ENCODE measurements at places on chromosomes 1 and 21.

DNA sequence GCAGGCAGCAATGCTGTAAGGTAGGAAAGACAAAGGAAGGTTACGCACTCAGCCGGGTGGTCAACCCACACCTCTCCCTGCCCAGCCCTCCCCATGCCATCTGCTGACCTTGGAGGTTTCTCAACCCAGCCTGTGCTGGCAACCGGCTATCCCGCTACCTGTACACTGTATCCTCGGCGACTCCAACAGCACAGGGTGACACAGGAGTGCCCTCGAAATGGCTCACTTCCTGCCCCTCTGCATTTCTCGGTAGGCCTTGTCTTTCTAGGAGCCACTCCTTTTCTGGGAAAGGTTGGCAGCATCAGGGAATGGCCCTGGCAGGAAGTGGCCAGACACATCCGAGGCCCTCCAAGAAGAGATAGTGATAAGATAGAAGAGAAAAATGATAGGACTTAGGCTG, 124.0 kb downstream of the PROX1 start:
- no peak for DNase-seq

DNA sequence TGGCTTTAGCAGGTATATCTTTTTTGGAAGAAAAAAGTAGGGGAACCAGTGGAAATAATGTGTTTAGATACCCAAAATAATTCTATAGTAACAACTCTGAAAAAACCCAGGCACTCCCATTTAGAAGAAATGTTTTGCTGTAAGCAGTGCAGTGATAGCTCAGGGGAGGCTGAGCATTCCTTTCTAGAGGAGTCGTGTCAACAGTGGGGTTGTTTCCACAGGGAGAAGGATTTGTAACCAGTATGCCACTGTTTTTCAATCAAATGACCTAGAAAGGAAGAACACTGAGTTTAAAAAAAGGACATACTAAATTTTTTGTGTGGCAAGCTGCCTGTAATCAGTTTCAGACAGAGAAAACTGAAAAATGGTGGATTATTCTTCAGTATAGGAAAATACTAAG, 2.4 kb downstream of the PGD start:
- no peak for DNase-seq

GRCh38 chr1:40712997-40713396, 21.5 kb downstream of the NFYC start:
- DNase-seq = no peak

DNA sequence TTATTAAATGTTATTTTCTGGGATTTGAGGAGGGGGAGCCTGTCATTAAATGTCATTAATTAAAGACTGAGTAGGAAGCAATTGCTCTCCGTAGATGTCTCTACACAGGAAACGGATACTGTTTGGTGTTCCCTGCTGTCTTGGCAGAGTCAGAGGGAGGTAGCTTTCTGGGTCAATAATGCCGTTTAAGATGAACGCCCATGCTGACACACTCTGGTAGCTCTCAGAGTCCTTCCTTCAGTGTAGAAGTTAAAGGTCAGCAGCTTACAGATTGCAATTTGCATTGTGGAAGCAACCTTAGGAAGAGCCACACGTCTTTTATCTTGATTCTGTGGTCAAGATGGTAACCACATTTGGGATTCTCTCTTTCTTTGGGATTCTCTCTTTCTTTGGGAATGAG, 257.5 kb downstream of the KIF26B start:
- DNase-seq = no peak

DNA sequence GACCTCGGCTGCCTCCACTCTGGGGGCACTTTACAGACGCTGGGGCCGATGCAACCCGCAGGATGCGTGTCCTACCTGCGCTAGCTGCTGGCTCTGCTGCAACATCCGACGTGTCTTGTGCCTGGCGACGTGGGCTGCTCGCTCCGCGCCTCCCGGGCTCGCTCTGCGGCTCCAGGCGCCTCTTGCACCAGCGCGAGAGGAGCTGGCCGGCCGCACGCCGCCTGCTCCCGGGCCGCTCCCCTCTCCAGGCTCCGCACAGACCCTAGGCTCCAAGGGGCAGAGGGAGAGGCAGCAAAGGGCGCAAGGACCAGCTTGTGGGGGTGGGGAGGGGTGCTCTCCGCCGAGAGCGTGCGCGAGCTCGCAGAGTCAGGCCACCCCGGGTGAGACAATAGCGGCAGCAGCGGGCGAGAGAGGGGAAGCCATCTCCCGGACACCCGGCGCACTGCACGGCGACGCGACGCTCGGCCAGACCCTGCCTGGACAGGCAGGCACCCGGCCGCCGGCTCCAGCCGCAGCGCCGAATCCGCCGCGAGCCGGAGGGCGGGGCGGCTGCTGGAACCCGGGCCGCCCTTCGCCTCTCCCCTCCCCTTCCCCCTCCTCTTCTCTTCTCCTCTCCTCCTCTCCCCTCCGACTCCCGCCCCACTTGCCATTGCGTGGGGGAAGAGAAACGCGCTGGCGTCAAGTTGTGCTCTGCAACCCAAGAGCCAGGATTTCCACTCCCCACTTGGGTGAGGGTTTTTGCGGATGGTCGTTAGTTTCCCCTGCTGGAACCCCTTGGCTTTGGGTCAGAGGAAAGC, at the start of gene PIK3C2B:
Gene PIK3C2B (minus strand): TSS at position 525 of the 797 bp plus-strand sequence. CDS start 25,003 bp downstream, outside the sequence.
- DNase-seq = peak; percentile 93

DNA sequence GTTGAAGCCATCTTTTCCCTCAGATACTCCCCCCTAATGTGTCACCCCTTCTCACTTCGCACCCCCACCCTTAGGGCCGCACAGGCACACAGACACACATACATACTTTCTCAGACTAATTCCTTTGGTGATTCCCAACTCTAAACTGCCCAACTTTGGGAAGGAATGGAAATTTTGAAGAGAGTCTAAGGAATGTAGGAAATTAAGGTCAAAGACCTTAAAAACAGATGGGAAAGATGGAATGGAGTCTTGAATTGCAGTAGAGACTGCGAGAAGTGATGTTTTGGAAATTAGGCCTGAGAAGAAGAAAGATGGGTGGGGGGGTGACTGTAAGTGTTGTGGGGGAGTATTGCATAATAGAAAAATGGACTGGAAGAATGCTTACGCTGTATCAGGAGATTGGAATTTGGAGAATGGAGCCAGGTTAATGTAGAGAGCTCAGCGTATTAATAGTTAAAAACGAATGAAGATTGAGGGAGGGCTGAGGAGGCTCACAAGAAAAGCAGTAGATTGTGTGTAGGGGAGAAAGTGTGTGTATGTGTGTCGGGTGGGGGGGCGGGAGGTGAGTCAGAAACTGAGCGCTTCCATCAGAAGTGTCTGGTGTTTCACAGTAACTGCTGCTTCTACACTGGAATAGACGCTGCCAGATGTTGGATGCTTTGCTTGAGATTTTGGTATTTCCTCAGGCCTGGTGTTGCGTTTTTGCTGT, 1.7 kb downstream of the PIP5K1A start:
- peak; percentile 82 for DNase-seq

DNA sequence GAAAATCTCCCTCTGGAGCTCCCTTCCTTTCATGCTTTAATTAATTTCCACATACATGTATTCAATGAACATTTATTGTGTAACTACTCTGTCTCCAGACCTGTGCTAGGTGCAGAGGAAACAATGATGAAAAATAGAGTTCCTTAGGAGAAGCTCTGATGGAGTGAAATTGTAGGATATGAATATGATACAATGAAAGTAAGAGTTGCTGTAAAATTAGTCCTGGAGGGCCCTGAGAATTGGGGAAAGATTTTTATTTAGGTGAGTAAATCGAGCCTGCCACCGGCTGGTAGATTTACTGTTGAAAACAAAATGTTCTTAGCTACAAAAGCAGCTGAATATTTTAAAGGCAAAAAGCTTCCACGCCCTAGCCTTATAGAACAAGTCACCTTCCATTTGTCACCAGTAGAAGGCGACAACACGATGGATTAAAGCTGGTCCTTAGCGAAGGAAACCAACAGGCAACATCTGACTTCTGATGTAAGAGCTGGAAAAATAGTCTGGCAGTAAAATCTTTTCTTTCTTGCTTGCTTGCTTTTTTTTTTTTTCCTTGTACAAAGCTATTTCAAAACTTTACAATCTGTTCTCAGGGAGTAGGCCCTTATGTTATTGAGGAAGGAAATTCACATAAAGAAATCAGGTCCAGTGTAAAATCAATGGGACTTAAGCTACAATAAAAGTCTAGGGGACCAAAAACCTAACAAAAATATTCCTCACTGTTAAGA, 82.0 kb upstream of the ROR1 start:
- peak; percentile 84 for DNase-seq

DNA sequence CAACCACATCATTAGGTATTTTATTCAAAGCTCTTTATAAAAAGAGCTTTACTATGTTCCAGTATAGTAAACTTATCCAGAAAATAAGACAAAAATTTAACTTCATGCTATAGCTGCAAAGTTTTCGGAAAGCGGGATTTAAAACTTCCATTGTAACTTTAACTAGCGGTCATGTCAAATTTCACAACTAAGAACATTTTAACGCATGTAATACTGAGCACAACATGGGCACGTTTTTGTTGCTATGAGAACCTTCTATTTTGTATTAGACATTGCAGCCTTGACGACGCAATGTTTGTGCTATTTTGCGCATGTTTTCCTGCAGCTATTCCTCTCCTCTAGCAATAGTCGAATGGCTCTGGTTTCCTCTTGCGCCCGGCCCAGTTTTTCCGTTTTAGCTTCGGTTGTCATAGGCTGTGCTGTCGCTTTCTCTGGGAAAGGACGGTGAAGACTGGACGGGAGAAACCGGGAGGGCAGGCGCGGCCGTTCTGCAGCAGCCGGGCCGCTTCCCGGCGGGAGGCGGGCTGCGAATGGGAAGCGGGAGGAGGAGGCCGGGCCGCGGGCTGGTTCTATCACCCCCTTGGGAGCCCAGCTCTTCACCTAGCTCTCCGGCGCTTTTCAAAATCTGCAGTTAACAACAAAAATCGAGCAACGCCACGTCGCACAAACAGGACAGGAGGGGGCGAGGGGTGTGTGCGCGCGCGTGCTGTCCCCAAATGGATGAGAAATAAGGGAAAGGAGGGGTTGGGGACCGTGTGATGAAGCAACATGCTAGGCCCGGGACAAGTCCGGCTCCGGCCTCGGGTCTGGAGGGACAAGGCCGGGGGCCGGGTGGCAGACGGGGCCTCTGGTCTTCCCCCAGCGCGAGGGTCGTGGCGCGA, 105.3 kb upstream of the HNRNPU start:
- DNase-seq = peak; percentile 91

GRCh38 chr1:245650441-245650960, 495.7 kb downstream of the KIF26B start:
- DNase-seq = no peak

DNA sequence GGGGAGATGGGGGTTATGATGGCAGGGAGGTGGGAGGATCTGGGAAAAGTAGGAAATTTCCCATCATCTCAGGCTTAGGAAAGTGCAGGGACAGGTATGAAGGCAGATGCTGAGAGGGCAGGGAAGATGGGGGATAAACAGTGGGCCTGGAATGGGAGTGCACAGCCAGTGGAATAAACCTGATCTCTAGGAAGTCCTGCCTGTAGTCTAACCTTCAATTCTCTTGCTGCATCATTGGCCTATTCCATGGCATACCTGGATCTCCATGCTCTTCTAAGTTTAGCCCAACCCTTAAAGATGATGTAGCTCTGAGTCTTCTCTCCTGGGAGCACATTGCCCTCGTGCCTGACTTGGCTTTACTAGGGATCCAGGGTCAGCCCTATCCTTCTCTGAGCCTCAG, 2.7 kb downstream of the BCAN start:
- no peak for DNase-seq

DNA sequence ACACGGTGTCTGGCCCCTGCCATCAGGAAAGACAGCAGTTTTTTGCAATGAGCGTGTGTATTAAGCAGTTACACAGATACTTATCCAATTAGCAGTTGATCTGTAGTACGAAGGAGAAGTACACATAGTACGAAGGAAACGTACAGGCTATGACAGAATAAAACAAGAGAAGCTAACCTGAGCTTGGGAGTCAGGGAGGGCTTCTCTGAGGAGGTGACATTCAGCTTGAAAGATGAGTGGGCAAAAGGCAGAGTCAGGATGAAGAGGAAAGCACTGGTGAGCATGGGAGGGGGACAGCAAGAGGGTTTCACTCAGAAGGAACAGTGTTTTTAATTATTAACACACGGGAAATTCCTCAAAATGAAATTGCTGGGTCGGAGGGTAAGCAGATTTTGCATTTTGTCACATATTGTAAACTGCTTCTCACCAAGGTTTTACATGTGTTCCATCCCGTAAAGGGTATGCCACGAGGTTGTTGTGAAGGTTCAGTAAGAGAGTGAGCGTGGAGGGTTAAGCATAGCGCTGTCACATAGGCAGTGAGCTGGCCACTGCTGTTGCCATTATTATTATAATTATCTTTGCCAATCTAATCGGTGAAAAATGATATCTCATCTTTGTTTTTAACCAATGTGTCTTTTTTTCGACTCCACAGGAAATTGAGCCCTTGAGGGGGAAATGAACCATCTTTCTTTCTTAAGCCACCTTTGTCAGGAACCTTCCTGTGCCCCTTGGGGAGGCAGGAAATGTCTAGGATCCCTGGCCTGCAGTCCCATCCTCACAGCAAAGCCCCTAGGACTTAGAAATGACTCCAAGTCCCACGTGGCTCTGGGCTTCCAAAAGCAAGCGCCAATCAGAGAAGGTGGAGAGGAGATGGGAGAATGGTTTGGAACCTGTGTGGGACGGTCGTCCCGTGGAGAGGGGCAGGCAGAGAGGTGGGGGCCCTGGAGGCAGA, 47.3 kb upstream of the POU3F1 start:
- no peak for DNase-seq

DNA sequence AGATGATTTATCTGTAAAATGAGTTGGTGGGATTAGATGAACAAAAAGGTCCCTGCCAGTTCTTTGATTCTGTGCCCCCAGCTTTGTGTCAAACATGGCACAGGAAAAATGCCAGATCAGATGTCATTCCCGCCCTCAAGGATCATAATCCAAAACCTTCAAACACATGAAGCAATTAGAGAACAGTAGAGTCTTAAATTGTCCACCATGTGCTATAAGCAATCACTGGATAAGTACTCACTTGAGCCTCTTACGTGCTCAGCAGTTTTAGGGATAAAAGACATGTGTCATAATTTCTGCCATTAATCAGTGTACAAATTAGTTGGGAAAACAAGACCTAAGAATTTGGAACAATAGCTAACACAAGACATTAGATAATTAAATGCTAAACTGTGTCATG, 15.4 kb upstream of the KIAA0040 start:
- DNase-seq = no peak

DNA sequence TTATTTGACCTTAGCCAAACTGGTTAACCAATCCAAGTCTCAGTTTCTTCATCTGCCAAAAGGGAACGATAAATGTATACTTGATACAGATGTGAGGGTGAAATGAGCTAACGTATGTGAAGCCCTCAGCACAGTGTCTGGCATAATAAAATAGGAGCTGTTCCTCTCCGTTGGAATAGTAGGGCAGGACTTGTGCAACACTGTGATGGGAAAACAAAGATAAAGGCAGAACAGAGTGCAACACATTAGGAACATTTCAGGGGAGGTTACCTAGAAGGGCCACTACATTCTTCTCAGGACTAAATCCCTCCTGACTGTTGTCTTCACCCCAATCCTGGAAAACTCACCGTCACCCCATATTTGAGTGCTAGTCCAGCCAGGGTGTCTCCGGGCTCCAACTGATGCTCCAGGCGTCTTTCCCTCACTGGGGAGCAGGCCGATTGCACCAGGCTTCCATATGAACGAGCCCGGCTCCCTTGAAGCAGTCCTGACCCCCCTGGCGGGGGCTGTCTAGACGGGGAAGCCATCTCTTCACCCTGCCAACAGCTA, 896 bp downstream of the LYSMD1 start:
- no peak for DNase-seq

All from sigmoid colon (tissue), 7 donors.